Caki2 (cell line): ENCODE measurements at places on chromosomes 11 and 22. TPM values are rescaled to one million over a fixed set of nuclear protein-coding genes. Genes with fewer than 3 reads are reported as not detected.
A peak's percentile ranks its signal among the peaks of the same experiment; 100 is the strongest.

DNA sequence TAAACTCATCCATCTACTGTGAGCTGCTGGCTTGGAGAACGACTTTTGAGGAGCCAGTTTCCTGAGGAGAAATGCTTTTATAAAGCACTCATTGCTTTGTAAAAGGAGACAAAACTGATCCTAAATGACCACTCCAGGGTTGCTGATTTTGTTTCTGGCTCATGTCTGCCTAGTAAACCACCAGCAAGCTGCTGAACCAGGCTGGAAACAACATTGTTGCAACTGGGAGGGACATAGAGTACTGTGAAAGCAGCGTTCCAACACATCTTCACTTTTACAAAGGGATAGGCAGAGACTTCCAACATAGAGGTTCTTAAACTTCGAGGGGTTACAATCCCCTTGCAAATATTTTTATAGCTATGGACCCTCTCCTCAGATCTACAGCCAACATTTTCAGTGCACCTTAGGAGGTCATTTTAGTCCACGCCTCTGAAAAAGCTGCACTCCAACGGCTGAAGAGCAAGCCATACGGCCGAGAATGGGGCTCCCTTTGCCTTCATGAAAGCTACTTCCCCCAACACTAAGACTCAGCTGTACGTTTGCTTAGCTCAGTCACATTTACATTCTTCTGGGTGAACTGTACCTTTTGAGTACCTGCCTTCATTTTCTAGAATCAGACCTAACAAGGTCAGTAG lies 54.7 kb downstream of the PANX1 start:
- no peak for DNase-seq

- no peak for DNase-seq
Measured at GRCh38 chr11:73298233-73298632, 9.8 kb upstream of the ARHGEF17 start.

- DNase-seq = no peak
Measured at GRCh38 chr11:91906871-91907624, 317.6 kb upstream of the FAT3 start.

DNA sequence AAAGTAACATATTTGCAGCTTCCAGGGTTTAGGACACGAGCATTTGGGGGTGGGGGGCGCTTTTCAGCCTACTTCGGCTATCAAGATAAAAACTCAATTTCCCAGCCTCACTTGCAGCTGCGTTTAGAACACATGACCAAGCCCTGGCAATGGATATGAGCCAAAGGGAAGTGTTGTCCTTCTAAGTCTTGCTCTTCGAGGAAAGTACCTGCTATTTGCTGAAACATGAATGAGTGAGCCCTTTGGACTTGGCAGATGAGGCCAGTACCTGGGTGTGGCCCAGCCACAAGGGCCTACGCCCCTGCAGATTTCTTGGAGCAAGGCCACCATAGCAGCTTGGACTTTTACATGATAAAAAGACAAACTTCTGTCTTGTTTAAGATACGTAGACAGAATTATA lies 60.2 kb upstream of the SORL1 start:
- DNase-seq = no peak

GRCh38 chr22:18145676-18146388 lies 4.1 kb upstream of the USP18 start:
- DNase-seq = no peak

DNA sequence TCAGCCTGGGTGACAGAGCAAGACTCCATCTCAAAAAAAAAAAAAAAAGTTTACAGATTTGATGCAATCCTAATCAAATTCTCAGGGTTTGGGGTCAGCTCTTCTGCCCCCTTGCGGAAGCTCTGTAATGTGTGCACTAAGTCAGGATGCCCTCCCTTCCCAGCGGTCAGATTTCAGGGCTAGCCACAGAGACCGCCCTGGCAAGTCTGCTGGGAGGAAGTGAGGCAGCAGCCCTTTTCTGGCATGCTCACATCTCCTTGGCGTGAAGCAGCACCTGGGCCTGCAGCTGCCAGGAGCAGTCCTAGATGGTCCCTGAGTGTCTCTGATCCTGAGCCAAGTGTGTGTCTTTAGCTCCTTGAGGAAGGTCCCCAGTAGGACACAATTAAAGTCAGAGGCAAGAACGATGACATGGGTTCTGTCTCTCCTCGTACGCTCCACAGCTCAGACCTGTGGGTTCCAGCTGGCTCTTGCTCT lies 10.9 kb upstream of the APOBEC3C start:
- DNase-seq = peak; percentile 86

DNA sequence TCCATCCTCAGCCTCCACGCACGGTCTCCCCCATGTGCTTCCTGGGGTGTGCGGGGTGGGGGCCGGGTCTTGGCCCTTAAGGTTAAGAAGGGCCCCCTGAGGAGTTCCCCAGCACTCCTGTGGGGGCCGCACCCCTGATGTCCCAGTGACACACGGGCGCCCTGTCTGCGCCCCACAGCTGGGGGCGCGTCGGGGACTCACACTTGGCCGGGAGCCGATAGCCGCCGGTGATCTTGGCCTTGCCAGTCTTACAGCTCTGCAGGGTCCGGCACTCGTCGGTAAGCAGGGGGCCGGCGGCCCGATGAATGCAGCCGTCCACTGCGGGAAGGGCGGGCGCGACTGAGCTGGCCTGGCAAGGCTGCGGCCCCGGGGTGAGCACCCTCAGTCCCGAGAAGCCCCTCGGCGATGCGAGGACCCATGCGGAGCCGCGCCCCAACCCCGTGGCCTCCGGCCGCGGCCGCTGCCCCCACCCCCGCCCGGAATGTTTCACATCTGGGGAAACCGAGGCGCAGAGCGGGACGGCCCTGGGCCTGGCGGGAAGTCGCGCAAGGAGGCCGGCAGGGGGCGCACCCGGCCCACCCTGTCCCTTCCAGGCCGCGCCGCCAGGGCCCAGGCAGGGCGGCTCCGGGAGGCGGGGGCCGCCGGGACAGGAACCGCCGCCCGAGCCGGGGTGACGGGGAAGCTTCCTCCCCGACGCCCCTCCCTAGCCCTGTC lies 13.9 kb downstream of the OTUB1 start:
- DNase-seq = no peak

DNA sequence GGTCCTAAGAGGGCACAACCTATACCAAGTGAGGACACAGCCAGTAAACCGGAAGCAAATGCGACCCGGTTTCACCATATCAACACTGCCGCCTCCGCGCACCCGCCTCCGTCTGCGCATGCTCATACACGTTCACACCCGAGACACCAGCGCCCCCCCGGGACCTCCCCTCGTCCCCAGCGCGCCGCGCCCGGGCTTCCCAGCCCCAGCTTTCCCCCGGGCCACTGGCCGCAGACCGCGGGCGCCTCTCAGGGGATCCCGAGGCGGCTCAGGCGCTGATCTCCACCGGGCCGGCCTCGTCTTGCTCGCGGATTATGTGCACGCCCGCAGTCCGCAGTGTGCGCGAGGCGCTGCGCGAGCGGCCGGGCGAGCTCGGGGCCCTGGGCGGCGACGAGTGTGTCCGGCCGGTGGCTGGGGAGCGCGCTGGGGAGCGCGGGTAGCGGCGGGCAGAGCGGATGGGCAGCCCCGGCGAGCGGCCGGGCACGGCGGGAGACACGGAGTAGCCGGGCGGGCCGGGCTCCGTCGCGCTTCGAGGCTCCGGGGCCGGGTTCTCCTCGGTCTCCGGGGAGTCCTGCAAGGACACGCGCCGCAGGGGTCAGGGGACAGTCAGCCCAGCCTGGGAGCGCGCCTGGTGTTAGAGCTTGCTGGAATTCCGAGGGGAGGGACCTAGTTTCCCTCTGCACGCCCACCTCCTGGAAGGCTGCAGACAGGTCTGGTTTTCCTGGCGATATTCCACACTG lies 2.0 kb downstream of the HEPN1 start:
- DNase-seq = no peak

DNA sequence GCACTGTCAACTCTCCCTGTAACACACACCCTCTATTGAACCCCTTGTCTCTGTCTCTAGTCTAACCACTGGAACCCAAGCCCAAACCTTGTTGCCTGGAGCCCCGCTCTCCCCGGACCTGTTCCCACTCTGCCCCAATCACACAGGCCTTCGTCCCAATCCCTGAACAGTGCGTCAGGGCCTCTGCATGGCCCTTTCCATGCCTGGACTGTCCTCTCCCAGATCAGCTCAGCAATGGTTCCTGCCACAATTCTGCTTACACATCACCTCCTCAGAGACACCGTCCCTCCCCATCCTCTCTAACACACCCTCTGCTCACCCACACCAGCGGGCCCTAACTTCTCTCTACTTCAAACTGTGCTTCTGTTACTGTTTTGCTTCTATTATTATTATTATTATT lies 1.5 kb downstream of the TREH start:
- DNase-seq = no peak

DNA sequence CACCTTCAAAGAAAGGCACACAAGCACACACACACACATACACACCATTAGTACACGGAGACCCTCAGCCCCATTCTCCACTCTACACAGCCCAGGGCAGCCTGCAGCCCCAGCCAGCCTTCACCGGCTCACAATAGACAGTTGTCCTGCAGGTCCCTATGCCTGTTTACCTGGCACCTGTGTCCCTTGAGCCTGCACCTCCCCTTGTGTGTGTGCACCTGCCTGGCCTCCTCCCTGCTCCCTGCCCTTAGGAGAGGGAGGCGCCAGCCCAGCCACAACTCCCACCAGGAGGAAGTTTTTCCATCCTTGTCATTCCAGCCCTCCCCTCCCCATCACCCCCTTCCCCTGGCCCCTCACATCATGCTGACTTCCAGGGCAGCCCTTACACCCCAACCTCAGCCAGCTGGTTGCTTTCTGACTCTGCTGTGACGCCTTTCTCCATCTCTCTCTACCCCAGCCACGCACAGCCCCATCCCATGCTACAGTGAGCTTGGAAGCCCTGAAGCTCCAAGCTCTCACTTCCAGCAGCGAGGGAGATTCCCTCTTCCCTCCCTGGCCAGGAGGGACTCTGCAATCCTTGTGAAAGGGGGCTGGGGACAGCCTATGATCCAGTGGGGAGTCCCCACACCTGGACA lies 4.4 kb downstream of the AHNAK start:
- no peak for DNase-seq

GRCh38 chr22:50074056-50074455 lies 11.2 kb downstream of the MLC1 start:
- no peak for DNase-seq

GRCh38 chr11:1983601-1983961 lies 14.1 kb downstream of the H19 start:
- DNase-seq = no peak

- no peak for DNase-seq
Measured at GRCh38 chr11:133175103-133175502, 357.2 kb downstream of the OPCML start.

DNA sequence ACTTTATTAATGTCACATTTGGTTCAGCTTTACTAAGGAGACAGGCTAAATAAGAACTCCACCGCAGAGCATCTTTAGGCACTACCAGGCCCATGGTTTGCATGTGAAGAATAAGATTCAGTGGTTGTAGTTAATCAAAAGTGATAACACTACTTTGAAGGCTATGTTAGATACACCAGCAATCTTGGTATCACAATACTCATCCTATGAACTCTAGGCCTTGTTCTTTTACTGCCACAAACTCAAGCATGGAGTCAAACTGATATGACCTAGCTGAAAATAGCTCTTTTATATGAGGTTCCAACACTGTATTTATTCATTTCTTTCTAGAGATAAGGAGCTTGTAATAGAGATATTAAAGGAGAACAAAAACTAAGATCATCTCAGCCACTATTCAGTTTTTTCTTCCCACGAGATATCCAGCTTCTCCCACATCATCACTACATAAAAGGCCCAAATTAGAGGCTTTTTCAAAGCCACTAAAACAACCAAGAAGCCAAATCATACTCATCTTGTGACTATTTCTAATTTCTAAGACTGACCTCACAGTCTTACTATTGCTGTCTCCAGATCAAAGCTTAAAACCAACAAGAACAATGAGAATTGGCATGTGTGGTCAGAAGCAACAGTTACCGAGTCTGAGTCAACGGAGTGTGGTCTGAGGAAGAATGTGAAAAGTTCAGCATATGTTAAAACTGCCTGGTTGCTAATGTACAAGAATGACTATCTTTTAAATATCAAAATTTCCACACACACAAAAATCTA lies 25.1 kb upstream of the GUCY1A2 start:
- peak; percentile 77 for DNase-seq

DNA sequence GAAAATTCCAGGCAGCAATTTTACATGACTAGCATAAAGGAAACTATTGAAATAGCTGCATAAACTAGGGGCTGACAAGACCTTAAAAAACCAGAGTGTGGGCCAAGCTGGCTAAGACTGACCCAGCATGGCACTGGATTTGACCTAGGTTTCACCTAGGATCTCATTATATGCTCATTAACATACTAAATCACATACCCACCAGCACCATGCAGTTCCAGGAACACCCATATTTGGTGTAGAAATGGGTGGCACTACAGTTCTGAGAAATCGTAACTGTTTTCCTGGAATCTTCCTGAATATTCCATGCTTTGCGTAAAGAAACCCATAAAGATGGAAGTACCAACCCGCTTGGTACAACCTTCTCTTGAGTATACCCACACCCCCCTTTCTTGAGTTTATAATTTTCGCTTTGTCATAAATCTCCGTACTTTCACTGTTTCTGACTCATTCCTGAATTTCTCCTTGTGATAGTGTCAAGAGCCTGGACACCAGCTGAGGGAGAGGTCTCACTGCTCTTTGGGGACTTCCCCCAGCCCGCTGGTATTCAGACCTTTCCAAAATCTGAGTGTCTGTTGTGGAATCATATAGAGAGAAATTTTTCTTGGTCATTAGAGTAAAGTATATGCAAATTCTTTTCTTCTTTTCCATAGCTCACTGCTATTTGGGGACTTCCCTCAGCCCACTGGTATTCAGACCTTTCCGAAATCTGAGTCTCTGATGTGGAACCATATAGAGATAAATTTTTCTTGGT lies 55.1 kb downstream of the MTMR3 start:
- DNase-seq = peak; percentile 33

- DNase-seq = no peak
Measured at GRCh38 chr11:35683728-35684339, 21.3 kb downstream of the TRIM44 start.

DNA sequence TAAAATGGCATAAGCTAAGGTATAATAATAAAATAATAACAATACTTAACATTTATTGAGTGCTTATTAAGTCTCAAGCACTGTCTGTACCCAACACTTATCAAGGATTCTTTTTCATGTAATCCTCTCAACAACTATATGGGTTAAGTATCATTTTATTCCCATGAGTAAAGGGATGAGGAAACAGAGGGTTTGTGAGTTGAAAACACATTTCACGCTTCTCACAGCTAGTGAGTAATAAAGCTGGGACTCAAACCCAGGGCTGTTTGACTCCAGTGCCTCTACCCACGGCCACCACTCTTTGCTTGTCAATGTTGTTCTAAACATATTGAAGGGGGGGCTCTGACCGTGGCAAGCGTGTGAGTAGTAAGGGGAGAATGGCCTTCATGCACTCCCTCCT lies 8.7 kb downstream of the CD3E start:
- no peak for DNase-seq

GRCh38 chr11:30825723-30826122 lies 239.6 kb upstream of the MPPED2 start:
- DNase-seq = no peak

Gene KCNJ11
- 4.7 and 5.3 TPM in 2 replicates for total RNA-seq

Gene RTN4RL2
- not detected in 2 replicates for total RNA-seq

Gene TRIM29
- 0.41 and 2.7 TPM in 2 replicates for total RNA-seq

Gene PHOX2A
- total RNA-seq = not detected in 2 replicates
